ENCODE measurements at places on chromosomes 2 and 18.

DNA sequence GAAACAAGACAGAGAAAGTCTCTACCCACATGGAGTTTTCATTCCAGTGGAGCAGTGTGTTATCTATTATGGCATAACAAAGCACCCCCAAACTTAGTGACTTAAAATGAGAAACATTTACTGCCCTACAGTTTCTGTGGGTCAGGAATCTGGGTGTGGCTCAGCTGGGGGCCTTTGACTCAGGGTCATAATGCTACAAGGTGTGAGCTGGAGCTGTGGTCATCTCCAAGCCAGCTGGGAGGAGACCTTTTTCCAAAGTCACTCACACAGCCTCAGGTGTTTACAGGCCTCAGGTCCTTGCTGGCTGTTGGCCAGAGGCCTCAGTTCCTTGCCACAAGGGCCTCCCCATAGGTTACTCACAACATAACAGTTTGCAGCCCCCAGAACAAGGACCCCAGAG, 169.2 kb downstream of the ETAA1 start:
- DNase-seq, result no peak

DNA sequence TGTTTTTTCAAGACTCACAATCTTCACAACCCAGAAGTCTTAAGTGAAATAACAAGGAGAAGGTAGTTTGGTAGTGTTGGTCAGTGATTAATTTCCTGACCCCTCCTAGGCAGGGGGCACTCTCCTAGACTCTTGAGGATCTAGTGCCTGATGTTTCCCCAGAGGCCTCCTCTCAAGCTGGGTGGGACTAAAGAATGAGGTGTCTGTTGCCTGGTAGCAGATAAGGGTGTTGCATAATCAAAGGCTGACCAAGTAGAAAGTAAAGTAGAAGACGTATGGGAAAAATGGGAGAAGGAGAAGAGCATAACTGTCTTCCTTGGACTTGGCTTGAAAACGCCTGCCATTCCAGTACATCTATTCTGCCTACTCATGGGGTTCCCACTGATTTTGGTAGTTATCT, 37.8 kb downstream of the VIT start:
- DNase-seq, result no peak

DNA sequence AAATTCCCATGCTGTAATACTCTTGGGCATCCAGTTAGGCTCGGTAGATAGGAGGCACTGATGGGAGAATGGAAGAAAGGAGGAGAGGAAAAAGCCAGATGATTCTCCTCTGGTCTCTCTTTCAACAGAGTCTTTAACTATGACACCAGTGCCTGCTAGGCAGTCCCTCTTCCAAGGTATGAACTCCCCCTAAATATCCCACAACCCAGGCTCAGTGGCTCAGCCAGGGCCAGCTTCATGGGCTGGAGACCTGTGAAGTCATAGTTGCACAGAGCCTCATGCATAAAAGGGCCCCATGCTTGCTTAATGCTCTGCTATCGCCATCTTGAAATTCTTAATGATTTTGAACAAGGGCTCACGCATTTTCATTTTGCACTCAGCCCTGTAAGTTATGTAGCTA, 869.2 kb upstream of the GCFC2 start:
- no peak for DNase-seq

DNA sequence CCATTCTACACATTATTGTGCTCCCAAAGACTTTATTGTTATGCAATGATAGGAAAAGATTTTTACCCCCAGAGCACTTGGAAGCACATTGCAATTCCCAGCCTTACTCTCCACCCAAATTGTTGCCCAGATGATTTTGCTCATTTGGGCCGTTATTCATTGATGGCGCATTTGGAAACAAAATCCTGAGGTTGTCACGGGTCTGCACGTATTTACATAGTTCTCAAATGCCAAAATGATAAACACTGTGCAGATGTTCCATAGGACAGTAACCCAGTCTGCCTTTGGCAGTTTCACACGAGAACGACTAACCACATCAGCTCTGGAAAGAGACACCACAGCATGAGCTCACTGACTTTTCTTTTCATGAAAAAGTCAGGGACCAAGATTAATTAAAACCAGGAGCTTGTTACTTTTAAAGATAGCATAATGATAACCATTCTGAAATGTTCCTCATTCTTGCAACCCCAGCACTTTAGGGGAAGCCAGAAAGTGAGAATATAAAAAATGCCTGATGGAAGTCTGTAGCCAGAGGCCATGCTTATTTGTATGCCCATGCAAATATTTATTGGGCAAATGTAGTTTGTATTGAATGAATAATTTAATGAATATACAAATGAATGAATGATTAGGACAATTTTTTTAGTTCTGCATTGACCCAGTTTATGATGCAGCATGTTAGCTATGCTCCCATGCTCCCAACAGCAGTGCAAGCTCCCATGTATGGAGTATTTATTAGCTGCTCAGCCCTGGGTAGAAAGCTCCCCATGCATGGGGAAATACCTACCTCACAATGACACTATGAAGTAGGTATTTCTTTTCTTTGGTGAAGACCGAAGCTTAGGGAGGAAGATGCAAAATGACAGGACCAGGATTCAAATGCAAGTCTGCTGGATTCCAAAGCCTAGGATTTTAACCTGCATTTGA, 84.6 kb downstream of the MAIP1 start:
- no peak for DNase-seq

DNA sequence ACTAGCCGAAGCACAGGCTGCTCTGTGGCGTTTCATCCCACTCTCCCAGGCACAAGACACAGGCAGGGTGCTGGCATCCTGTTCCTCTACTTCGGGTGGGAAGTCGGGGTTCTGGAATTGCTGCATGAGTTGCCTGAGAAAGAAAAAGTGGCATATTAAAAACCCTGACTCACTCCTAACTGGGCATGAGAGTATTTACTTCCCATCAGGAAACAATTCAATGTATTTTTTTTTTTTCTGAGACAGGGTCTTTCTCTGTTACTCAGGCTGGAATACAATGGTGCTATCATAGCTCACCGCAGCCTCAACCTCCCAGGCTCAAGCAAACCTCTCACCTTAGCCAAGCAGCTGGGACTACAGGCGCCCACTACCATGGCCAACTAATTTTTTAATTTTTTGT, 7.4 kb downstream of the ODC1 start:
- no peak for DNase-seq

Data from left renal pelvis (tissue), 4 donors.